Ascending aorta (tissue), 2 donors: ENCODE measurements at places on chromosomes 3 and 15. TPM values are rescaled to one million over a fixed set of nuclear protein-coding genes. Genes with fewer than 3 reads are reported as not detected.

ADAMTSL3 gene
- 28.1 TPM for total RNA-seq

GRCh38 chr15:66964111-66964738, 101.2 kb upstream of the SMAD3 start:
- H3K27me3 ChIP-seq, result no peaks in the 10 kb centered on the region
- H3K4me3 ChIP-seq, result no peak overlapping the region
- H3K27ac ChIP-seq, result no peak overlapping the region
- DNase-seq, result peak; percentile 45
- no peaks in the 10 kb centered on the region for H3K4me1 ChIP-seq

DNA sequence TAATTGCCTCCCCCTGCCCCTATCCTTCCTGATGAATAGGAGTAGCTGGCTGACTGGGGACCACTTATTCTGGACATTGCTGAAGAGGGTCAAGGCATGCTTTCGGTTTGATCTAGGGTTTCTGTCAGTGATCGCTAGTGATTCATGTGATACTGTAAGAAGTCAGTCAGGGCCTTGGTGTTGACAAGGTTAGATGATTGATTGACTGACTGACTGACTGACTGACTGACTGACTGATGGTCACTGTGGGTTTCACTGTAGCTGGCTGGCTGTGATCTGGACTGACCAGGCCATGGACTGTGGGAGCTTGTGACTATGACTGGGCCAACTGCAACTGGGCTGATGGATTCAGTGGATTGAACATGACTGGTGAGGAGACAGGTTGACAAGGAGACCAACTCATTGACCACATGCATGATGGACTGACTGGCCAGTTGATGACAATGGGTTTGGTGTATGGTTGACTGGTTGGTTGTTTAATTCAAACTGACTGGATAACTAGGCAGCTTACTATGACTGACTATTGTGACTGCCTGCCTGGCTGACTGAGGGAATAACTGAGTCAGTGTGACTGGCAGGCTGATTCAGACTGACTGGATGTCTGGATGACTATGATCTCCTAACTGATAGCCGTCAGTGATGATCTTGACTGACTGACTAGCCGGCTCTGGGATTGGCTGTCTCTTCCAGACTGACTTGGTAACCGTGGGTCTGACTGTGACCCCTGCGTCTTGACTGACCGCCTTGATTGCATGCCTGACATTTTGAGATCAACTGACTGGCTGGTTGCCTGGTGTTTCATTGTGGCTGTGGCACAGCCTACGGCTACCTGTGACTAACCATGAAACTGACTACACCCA, 509.9 kb downstream of the SHQ1 start:
- no peak for DNase-seq
- no peaks in the 10 kb centered on the region for H3K27me3 ChIP-seq
- no peak overlapping the region for H3K27ac ChIP-seq

DNA sequence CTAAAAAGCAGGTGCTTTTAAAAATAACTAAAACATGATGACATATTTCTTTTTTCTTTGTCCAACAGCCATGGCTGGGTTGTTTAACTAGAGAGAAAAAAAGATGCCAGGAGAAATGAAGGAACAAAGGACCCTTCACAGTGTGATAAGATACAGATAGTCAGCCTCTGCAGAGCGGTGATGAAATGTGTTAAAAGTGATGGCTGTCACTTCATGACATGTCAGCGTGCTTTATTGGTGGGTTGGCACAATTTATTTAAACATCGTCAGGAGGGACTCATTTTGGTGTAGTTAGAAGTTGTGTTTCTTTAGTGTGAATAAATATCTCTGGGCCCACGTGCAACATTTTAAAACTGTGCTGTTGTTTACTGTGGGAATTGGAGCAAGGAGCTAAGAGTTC, 887.4 kb upstream of the CFAP20DC start:
- no peak overlapping the region for H3K27ac ChIP-seq
- DNase-seq, result no peak
- no peaks in the 10 kb centered on the region for H3K27me3 ChIP-seq
- no peak overlapping the region for H3K4me3 ChIP-seq
- H3K36me3 ChIP-seq, result no peaks in the 10 kb centered on the region

CELF6 gene
- not detected for total RNA-seq

CP gene
- total RNA-seq, result 58.3 TPM

NISCH gene
- total RNA-seq, result 58.3 TPM

- H3K27ac ChIP-seq, result no peak overlapping the region
- no peak for DNase-seq
- no peak overlapping the region for H3K4me3 ChIP-seq
- H3K36me3 ChIP-seq, result no peaks in the 10 kb centered on the region
Observed at GRCh38 chr3:45110509-45110833, 35.7 kb downstream of the CDCP1 start.

ROBO1 gene
- 13.4 TPM for total RNA-seq

DNA sequence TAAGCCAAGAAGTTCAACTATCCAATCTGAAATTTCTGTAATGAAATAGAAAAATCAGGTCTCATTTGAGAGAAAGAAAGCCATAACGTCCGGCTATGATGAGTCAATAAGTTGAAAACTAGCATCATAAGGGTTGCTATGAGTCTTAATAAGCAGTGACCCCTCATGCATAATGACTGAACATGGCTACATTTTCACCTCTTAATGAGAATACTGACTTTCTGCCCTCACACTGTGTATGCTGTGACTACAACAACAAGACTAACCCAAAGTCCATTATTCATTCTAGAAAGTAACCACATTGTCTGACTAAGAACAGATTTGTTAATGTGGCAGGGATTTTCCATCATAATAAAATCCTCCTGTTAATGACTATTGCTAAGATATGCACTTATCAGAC, 884.0 kb upstream of the CADM2 start:
- DNase-seq, result no peak
- H3K27me3 ChIP-seq, result no peaks in the 10 kb centered on the region
- H3K4me1 ChIP-seq, result no peaks in the 10 kb centered on the region
- no peak overlapping the region for H3K4me3 ChIP-seq
- H3K27ac ChIP-seq, result no peak overlapping the region

DNA sequence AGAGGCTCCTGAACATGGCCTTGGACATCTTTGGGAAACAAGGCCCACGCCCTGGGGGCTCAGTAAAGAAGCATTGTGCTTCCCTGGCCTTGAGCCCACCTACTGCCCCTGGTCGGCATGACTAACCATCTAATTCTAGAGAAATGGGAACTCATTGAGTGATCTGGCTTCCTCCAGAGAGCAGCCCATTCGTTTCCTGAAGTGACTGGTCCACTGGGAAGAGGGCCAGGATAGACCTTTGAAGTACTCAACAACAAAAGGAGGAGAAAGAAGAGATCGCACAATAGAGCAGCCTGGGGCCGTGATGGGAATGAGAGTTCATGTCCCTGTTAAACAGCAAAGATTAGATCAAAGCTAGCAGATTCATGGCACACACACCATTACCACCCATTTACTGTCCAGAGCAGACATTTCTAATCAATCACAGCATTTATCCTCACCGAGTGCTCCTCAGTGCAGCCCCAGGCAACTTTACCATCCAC, 514.4 kb upstream of the PROK2 start:
- DNase-seq, result no peak
- no peaks in the 10 kb centered on the region for H3K4me1 ChIP-seq
- H3K27me3 ChIP-seq, result no peaks in the 10 kb centered on the region
- no peaks in the 10 kb centered on the region for H3K36me3 ChIP-seq

- H3K27ac ChIP-seq, result no peak overlapping the region
- H3K36me3 ChIP-seq, result peaks cover 37% of the 10 kb centered on the region
- no peaks in the 10 kb centered on the region for H3K4me1 ChIP-seq
- no peaks in the 10 kb centered on the region for H3K27me3 ChIP-seq
Observed at GRCh38 chr3:128742821-128743594, 17.0 kb downstream of the RAB7A start.

MNS1 gene
- 0.43 TPM for total RNA-seq

FSIP1 gene
- not detected for total RNA-seq

- H3K36me3 ChIP-seq, result no peaks in the 10 kb centered on the region
- H3K4me3 ChIP-seq, result no peak overlapping the region
- no peaks in the 10 kb centered on the region for H3K27me3 ChIP-seq
- no peak for DNase-seq
- H3K27ac ChIP-seq, result no peak overlapping the region
Observed at GRCh38 chr3:134054231-134054630, 24.5 kb upstream of the SLCO2A1 start.

RLBP1 gene
- not detected for total RNA-seq

DNA sequence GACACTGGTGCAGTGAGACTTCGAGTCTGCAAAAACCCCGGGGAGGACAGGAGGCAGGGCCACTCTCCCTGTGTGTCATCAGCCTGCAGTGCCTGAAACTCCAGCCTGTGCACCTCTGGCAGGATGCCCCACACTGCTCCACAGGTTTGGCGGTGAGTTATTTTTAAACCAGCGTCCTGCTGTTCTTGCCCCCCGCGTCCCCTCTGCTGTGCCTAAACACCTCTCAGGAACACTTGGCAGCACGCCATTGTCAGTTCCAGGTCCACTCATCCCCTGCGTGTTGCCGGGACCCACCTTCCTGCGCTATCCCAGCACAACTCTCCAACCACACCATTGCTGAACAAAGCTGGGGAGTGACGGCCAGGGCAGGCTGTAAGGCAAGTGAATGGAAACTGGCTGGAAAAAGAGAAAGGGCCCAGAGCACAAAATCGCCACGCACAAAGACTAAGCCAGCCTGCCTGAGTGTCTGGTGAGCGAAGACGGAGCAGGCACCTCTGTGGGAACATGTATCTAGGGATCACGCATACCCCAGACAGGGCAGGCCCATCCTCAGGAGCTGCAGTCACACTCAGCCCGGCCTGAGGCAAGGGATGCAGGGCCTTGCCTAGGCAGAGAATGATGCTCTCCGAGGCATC, 3.1 kb upstream of the PLA2G4F start:
- DNase-seq, result peak; percentile 62
- no peaks in the 10 kb centered on the region for H3K4me1 ChIP-seq
- no peak overlapping the region for H3K27ac ChIP-seq
- H3K4me3 ChIP-seq, result no peak overlapping the region
- peaks cover 50% of the 10 kb centered on the region for H3K36me3 ChIP-seq
- no peaks in the 10 kb centered on the region for H3K27me3 ChIP-seq

DNA sequence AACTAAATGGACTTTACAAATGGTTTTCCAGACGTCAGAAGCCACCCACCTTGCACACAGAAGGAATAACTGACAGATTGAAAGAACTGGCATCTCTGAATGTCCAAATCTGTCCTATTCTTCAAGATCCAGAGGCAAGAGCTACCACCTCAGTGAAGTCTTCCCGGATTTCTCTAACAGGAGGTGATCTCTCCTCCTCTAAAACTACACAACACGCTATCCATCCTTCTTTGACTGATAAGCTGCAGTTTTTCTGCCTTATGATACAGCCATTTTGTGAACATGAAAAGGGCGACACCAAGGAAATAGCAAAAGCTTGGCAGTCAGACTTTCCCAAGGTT, 37.1 kb upstream of the HES1 start:
- H3K27me3 ChIP-seq, result no peaks in the 10 kb centered on the region
- no peaks in the 10 kb centered on the region for H3K36me3 ChIP-seq
- no peak overlapping the region for H3K4me3 ChIP-seq
- peaks cover 14% of the 10 kb centered on the region for H3K4me1 ChIP-seq

MESP2 gene
- not detected for total RNA-seq

PRSS50 gene
- total RNA-seq, result not detected

DNA sequence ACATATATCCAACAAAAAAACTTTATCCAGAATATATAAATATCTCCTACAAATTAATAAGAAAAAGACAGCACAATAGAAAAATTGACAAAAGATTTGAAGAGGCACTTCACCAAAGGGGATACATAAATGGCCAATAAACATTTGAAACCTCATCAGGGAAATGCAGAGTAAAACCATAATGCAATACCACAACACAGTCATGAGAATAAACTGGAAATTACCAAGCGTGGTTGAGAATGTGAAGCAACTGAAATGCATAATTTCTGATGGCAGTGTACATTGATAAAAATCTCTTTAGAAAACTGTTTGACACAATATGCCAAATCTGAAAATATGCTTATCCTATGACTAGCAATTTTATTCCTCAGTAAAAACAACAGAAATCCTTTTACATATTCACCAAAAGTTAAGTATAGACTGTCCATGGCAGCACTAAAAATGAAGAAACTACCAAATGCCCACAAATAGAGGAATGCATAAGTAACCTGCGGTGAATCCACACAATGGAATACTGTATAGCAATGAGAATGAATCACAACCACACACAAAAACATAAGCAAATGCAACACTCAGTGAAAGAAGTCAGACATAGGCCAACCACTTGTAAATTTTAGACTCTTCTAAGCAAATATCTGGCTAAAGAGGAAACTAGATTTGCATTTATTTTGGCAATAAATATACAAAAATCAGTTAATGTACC, 7.9 kb downstream of the LYZL4 start:
- H3K27ac ChIP-seq, result no peak overlapping the region
- no peak overlapping the region for H3K4me3 ChIP-seq
- H3K4me1 ChIP-seq, result no peaks in the 10 kb centered on the region
- H3K36me3 ChIP-seq, result no peaks in the 10 kb centered on the region
- H3K27me3 ChIP-seq, result no peaks in the 10 kb centered on the region

DNA sequence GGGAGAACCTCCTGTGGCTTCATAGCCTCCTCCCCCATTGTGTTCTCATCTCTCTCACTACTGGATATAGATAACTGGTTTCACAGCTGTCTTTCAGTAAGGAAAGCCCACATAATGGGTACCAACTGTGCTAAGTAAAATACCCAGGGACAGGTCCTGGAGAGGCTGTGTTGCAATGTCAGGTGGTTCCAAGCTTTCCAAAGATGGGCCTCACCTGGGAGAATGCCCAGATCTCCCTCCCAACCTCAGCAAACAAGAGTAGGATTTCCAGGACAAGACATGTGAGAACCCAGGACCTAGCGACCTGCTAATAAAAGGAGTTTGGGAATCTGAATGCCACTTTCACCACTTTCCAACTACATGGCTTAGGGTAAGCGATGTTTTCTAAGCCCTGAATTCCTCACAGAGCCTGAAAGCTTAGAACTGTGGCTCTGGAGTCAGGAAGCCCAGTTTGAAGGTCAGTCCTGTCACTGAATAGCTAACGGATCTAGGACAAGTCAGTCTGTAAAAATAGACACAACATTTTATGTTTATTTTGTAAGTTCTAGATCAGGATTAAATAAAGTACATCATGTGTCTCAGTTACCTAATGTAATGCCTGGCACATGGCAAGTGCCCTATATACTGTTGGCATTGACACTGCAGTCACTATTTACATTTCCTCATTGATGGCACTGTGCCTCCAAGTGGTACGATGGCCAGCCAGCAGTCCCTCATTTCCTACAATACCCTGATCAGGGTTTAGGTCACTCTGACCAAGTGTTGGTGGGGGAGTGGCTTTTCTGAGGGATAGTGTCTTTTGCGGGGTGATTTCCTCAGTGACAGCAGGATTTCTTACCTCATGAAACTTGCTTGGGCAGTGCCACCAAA, 11.9 kb downstream of the CERS3 start:
- H3K36me3 ChIP-seq, result no peaks in the 10 kb centered on the region
- DNase-seq, result no peak
- H3K4me3 ChIP-seq, result no peak overlapping the region
- no peaks in the 10 kb centered on the region for H3K27me3 ChIP-seq

PODXL2 gene
- 1.6 TPM for total RNA-seq

CCR4 gene
- total RNA-seq, result 3.1 TPM

LTF gene
- total RNA-seq, result 1.4 TPM

- no peak overlapping the region for H3K27ac ChIP-seq
- DNase-seq, result no peak
- no peaks in the 10 kb centered on the region for H3K36me3 ChIP-seq
- H3K27me3 ChIP-seq, result no peaks in the 10 kb centered on the region
- H3K4me3 ChIP-seq, result no peak overlapping the region
Observed at GRCh38 chr3:197926418-197926817, 23.6 kb upstream of the RPL35A start.

GRCh38 chr3:169946336-169946735, 20.3 kb upstream of the SEC62 start:
- no peaks in the 10 kb centered on the region for H3K27me3 ChIP-seq
- DNase-seq, result no peak
- no peaks in the 10 kb centered on the region for H3K36me3 ChIP-seq
- no peaks in the 10 kb centered on the region for H3K4me1 ChIP-seq
- H3K27ac ChIP-seq, result no peak overlapping the region

RNF7 gene
- total RNA-seq, result 32.1 TPM

LARP6 gene
- total RNA-seq, result 18.7 TPM
